Colonic mucosa (tissue), 4 donors: ENCODE measurements at places on chromosomes 4 and X. TPM values are rescaled to one million over a fixed set of nuclear protein-coding genes. Genes with fewer than 3 reads are reported as not detected.

DNA sequence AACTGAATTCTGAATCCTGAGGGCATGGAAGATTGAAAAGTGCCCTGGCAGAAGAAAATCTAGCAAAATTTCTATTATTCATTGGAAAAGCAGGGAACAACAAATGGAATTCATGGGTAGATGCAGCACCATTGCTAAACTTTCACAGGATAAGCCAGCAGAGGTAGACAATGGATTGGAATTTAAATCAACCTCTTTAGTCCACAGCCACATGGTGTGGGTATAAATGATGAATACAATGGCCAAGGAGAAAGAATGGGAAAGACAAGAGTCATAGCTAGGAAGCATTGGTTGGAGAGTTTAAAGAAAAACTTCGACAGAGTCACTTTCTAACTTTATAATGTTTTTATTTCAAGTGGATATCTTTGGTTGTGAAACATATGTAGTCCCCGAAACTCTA lies 332.8 kb upstream of the PUDP start:
- no peak for DNase-seq

The ITIH6 gene
- total RNA-seq: not detected

GRCh38 chr4:17889692-17890091 lies 78.9 kb downstream of the NCAPG start:
- no peak for DNase-seq

DNA sequence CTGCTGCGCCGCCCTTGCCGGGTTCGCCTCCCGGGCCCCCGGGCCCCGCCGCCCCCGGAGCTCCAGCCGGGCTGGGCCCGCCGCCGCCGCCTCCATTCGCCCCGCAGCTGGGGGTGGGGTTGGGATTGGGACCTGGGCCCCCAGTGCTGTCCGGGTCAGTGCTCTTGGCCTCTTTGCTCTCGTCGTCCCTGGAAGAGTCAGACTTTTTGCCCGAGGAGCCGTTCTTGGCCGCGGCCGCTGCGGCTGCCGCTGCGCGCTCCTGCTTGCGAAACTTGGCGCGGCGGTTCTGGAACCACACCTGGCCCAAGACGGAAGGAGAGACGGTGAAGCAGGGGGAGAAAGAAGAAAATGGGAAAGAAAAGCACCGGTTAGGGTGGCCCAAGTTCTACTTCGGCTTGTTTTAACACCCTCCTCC lies 2.5 kb downstream of the PHOX2B start:
- no peak for DNase-seq

The ADH7 gene
- total RNA-seq: not detected

- no peak for DNase-seq
Measured at GRCh38 chr4:84277923-84278322, 221.2 kb downstream of the NKX6-1 start.

The CLDN2 gene
- total RNA-seq: 0.58 TPM

GRCh38 chrX:125131164-125131563 lies 188.5 kb upstream of the TEX13C start:
- DNase-seq: no peak

The KCNIP4 gene
- 0.67 TPM for total RNA-seq

DNA sequence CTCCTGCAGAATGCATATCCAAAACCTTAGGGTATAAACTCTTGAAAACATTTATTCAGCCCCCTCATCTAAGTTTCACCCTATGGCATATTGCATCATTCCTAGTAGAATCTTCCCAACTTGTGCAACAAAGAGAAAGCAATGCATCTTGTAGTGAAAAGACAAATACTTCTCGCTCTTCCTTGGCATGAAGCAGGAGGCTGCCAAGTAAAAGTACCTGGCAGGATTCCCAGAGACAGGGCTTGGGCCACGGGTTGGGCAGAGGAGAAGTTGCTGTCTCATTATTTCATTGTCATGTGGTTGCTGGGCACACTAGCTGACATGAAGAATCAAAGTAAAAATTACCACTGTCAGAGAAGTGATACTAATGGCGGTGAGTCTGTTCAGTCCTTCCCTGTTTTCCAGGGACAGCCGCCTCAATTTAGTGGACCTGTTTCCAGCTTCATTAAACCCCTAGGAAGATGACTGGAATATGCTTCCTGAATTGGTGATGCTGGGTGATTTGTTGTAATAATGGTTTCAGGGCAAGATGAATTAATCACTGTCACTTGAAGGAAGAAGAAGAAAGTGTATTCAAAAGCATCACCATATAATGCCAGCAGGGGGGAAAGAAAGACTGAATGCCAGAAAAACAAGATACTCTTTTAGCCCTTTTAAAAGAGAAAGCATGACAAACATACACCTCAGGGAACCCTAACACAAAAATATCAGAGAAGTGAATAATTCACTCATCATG lies 380.5 kb upstream of the IGFBP7 start:
- DNase-seq: no peak

DNA sequence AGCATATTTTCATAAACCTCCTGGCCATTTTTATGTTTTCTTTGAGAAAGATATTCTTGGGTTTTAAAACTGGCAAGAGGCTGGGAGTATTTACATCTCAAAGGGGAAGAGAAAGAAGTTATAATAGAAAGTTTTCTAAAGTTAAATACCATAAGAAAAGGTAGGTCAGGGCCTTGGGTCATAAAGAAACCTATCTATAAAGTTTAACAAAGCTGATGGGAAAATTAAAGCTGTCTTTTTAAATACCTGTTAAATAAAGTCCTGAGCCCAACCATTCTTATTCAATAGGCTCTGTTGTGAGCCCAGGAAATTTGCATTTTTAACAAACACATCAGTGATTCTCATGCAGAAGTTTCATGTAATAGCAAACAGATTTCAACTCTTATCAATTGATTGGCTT lies 451.8 kb upstream of the INTU start:
- no peak for DNase-seq

GRCh38 chr4:186500721-186501304 lies 54.6 kb downstream of the MTNR1A start:
- DNase-seq: peak; percentile 25

GRCh38 chr4:147971116-147971515 lies 239.2 kb downstream of the ARHGAP10 start:
- no peak for DNase-seq

The NR3C2 gene
- total RNA-seq: 74.8 TPM

The FGD1 gene
- 5.5 TPM for total RNA-seq

The MANBA gene
- total RNA-seq: 16.3 TPM

DNA sequence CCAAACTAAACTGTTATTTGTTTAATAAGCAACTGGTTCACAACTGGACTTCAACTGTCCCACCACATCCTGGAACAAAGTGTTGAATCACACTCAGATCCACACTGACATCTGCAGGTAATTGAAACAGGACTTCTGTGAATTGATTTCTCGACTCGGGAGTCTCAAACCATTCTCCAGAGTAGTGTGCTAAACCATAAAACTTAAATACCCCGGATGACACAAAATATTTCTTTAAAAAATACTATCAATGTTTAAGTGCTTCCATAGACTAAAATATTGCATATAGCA lies 95.4 kb upstream of the PLAC1 start:
- DNase-seq: no peak

DNA sequence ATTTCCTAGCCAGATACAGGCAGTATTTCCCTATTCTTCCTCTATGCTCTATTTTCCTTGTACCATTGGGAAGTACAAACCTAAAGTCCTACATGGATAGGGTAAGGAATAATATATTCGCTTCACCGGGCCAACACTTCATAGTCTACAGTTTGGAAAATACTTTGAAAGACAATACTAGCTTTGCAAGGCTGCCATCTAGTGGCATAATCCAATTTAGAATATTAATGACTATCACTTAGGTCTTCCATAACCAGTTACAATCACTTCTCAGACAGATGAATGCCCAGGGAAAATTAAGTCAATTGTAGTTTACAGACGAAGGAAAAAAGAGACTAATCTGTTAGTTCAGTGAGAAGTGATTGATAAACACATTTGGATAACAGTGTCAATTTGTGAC lies 141.0 kb upstream of the FAM47C start:
- DNase-seq: no peak

- DNase-seq: peak; percentile 23
Measured at GRCh38 chrX:10015723-10016518, 48.8 kb downstream of the CLDN34 start.

DNA sequence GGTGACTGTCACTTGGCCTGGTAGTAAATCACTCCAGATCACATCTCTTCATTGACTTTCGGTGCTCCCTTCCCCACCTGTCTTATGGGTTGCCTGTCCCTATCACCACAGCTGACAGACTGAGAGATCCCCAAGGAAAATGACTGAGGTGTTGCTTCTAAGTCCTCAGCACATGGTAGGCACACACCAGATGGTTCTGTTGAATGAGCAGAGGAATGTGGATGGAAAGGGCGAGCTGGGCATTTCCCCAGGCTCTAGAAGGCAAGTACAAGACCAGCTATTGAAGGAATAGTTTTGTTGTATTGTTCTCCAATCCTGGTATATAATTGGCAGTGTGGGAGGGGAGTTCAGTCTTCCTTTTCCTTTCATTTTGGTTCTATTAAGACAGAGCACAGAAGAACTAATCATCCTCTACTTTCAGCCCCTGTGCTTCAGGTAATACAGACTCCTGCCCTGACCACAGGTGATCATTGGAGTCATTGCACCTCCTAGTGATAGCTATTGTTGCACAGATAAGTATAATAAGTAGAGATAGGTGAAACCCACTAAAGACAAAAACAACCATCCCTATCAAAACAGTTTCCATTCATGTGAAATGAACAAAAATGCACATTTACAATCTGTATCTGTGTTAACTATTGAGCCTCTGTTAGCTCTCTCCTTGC lies 158.6 kb downstream of the TRAM1L1 start:
- DNase-seq: no peak

The UBQLN2 gene
- total RNA-seq: 25.8 TPM

GRCh38 chrX:46408553-46409407 lies 136.4 kb downstream of the ZNF674 start:
- peak; percentile 75 for DNase-seq

DNA sequence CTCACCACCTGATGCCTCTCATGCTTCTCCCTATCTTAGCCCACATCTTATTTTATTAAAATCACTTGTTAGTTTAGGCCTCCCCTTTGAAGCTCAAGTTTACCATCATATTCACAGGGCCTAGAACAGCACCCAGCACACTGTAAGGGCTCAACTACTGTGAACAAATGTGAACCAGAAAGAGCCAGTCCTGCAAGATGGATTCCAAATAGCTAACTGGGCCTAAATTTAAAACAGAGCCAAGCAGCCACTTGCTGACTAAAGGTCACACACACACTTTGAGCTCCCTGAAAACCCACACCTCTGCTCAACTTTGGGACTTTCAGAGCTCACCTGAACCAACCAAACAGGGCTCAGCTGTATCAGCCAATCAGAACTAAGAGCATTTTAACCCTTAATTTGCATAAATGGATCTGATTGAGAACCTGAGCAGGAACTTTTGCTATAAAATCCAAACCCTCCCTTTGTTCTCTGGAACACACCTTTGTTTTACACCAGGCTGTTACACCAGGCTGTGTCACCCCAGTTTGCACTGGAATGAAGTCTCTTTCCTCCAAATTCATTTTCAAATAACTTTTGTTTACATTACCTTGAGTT lies 62.1 kb upstream of the EXOC1L start:
- DNase-seq: peak; percentile 32

GRCh38 chr4:32700838-32701237 lies 1980.7 kb downstream of the PCDH7 start:
- DNase-seq: peak; percentile 18

DNA sequence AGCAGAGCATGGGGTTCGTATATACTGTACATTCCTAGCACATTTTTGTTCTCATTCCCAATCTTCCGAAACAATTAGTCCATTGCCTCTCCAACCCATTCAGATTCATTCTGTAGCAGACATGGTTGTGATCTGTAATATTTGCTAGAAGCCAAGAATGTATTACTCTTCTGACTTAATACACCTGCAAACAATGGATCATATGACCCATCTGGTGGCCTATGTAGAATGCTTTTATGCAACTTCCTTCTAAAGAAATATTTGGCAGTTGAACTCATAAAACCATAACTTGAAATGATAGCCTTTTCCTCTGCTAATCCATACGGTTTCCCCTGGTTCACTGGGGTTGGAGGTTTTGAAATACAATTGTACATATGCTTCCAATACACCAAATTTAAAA lies 32.8 kb upstream of the SGMS2 start:
- DNase-seq: no peak

DNA sequence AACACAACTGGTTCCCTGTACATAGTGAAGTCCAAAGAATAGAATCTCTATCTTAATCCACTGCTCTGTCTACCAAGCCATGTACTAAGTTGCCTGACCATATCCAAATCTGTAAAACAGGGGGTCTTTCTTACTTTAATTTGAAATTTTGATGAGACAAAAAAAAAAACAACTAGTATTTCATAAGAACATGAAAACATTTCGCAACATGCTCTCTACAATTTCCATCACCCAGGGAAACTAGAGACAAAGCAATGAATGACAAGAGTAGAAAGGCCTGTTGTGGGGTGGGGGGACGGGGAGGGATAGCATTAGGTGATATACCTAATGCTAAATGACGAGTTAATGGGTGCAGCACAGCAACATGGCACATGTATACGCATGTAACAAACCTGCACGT lies 279.9 kb downstream of the PPP3CA start:
- no peak for DNase-seq

DNA sequence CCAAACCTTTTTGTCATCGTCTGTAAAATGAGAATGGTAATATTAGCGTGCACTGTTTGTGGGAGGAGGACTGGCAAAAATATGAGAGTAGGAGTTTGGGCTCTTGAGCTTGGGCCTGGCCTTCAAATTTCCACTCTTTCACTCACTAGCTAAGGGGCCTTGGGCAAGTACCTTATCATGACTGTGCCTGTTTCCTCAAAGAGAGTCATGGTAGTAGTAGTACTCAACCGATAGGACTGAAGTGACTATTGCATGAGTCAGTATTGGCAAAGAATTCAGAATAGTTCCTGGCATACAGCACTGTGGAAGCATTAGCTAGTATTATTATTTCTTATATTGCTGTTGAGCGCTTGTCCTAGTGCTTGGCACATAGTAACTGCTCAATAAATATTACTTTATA lies 16.0 kb upstream of the RBM3 start:
- DNase-seq: no peak

DNA sequence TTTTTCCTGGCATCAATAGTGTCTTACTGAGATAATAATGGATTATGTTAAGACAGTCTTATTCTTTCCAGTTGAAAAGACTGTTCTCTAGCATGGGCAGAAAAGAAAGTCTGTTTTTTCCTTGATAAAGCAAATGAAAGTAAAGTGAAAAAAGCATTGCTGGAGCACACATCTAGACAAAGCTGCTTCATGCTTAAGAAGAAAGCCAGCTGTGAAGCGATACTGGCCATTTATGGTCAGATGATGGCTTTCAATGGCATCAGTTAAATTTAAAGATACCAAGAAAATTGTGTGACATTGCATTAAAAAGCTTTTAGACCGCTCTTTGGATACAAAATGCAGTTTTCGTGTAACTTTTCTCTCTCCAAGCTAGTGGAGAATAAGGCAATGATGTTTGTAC lies 242.1 kb upstream of the TRAM1L1 start:
- DNase-seq: no peak

DNA sequence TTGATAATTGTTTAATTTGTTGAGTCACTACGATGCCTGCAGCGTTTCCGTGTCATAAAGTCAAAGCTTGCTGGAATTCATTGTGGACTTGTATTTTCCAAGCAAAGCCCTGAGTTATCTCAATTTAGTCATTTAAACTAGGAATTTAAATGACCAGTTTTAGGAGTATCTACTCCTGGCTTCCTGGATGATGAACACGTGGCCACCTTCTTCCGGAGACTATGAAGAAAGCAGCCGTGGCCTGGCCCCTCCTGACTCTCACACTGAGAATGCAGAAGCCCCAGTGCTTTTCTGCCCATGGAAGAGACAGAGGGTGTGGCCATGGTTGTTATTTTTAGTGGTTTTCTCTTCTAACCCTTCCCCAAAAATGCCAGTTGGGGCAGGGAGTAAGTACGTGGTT lies 250.7 kb upstream of the GATB start:
- no peak for DNase-seq
